ENCODE measurements at places on chromosomes 2 and 18. TPM values are rescaled to one million over a fixed set of nuclear protein-coding genes. Genes with fewer than 3 reads are reported as not detected.
A peak's percentile ranks its signal among the peaks of the same experiment; 100 is the strongest.

KLHL30 gene
- 0.72 TPM for total RNA-seq

CGREF1 gene
- total RNA-seq: 2.3 TPM

CCNYL1 gene
- total RNA-seq: 20.5 TPM

CFLAR gene
- 56.2 TPM for total RNA-seq

RIT2 gene
- not detected for total RNA-seq

MC5R gene
- total RNA-seq: not detected

IGFBP5 gene
- total RNA-seq: 111 TPM

DCC gene
- total RNA-seq: not detected

TNFAIP6 gene
- not detected for total RNA-seq

GRCh38 chr18:79684787-79685186, 5.2 kb downstream of the CTDP1 start:
- no peak for DNase-seq

GRCh38 chr2:37656512-37657423, 14.7 kb downstream of the CDC42EP3 start:
- DNase-seq: no peak

- DNase-seq: no peak
These were observed 567.6 kb downstream of the KCNJ3 start for GRCh38 chr2:155266109-155266508.

DNA sequence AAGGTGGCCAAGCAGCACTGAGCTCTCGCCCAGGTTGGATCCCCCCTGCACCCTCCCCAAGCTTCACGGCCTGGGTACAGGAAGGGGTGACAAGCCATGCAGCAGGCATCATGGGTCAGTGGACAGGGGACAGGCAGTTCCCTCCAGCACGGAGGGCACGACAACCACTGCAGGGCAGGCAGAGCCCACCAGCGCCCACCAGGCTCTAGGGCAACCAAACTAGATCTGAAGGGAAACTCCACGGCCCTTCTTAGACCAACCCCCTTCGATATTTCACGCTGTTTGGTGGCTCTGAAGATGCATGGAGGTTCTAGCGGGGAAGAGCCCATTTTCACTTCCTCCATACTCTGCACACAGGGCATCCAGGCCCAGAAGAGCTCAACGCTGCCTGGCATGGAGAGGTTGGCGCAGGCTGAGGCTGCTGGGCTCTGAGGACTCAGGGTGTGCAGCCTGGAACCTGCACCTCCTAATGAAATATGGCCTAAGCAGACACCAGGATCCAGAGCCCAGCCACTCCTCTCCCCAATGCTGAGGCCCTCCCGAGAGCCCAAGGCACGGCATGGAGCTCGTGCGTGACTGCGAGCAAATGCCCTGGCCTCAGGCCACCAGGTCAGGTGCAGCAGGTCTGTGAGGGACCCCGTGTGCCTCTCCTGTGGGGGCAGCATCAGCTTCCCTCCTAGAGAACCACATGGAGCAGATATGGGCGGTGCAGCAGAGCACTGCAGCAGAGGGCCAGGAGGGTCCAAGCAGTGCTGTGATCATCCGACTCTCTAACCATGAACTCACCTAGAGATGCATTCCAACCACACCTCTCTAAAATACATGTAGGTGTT, 8.7 kb upstream of the MTERF4 start:
- no peak for DNase-seq

GRCh38 chr2:58073751-58074150, 27.1 kb downstream of the VRK2 start:
- DNase-seq: no peak

DNA sequence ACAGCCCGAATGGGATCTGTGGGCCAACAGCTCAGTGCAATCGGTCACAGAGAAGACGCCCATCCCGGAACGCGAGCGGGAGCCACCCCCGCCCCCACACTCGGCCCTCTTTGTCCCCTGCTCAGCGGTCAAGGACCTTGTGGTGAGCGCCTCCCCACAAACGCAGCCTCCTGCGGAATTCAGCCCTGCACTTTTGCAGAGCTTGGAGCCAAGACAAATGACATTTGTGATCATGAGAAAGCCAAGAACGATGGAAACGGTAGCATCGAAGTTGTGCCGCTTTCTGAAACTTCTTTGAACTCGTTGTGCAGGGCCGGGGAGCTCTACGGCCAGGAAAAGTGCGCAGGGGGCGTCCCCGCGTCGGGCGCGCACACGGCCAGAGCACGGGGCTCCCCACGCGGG, 6.7 kb upstream of the SALL3 start:
- DNase-seq: no peak

GRCh38 chr2:174621323-174621722, 23.7 kb upstream of the WIPF1 start:
- DNase-seq: no peak

GRCh38 chr2:120546048-120546864, 189.4 kb upstream of the GLI2 start:
- DNase-seq: no peak

DNA sequence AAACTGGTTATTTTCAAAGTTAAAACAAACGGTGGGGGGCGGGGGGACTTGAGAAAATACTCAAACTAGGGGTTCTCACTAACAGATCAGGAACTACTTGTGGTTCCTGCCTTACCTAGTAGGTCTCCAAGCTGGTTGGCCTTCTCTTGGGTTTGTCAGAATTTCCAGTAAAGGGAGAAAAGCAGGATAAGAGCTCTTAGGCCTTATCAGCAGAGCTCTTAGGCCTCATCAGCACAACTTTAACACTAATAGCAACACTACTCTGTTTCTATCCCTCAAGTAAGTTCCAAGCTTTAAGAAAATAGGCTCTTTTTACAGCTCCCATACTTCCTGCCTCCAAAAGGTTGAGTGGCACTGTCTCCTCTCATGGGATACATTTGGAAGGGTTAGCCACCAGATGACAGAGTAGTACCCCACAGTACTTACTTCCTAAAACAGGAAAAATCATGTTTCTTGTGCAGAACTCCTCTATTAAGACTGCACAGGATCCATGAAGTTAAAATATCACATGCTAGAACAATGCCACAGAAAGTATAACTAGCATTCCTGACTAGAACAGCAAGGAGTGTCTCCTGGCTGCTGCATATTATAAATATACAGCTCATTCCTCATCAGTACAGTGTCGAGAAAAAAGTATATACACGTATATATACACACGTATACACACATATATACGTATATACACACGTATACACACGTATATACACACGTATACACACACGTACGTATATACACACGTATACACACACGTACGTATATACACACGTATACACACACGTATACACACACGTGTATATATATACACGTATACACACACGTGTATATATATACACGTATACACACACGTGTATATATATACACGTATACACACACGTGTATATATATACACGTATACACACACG, 6.1 kb downstream of the FBXO11 start:
- no peak for DNase-seq

GRCh38 chr18:49521216-49521835, 34.3 kb upstream of the C18orf32 start:
- no peak for DNase-seq

GRCh38 chr18:63970809-63971205, 926 bp downstream of the SERPINB8 start:
- no peak for DNase-seq

- peak; percentile 9 for DNase-seq
These were observed 128.5 kb upstream of the RAB12 start for GRCh38 chr18:8480506-8481328.
